ENCODE measurements at places on chromosomes 7 and 10.

- no peak for DNase-seq
Observed at GRCh38 chr7:123355576-123356190, 155.9 kb upstream of the SLC13A1 start.

DNA sequence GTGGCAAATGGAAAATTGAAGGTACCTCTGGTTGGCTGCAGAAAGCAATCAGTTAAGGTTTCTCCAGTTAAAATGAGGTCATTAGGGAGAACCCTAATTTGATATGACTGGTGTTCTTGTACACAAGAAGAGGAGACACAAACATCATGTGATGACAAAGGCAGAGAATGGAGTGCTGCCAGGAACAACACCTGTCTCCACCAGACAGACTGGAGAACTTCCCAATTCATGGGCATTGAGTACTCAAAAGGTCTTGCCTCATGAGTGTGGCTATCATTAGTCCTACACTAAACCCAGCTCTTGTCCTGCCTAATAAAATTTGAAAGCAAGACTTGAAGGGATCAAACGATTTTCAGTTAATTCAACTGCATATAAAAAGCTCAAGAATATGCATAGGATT is 152.6 kb downstream of the PTPN20 start:
- DNase-seq: no peak

- peak; percentile 38 for DNase-seq
Observed at GRCh38 chr10:117441812-117442443, 66.7 kb upstream of the PDZD8 start.

- no peak for DNase-seq
Observed at GRCh38 chr7:73908123-73908611, 47.2 kb downstream of the TMEM270 start.

GRCh38 chr7:69260023-69260422 is 338.3 kb upstream of the AUTS2 start:
- no peak for DNase-seq

DNA sequence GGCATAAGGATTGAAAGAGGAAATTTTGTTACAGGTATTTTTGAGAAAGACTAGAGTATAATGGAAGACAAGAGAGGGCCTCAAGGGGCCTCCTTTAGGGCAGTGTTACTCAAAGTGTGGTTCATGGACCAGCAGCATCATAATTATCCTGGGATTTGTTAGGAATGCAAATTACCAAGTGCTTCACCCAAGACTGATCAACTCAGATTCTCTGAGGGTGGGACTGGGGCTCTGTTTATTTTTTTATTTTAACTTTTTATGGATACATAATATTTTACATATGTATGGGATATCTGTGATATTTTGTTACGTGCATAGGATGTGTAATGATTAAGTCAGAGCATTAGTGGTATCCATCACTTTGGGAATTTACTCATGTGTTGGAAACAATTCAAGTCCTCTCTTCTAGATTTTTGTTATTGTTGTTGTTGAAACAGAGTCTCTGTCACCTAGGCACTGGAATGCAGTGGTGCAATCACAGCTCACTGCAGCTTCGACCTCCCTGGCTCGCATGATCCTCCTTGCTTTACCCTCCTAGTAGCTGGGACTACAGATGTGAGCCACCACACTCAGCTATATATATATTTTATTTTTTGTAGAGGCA is 2.2 kb upstream of the KCTD7 start:
- DNase-seq: no peak

- DNase-seq: peak; percentile 73
Observed at GRCh38 chr10:119421891-119422681, 120.4 kb downstream of the RGS10 start.

GRCh38 chr10:116848032-116848943 is 1.0 kb upstream of the ENO4 start:
- no peak for DNase-seq

DNA sequence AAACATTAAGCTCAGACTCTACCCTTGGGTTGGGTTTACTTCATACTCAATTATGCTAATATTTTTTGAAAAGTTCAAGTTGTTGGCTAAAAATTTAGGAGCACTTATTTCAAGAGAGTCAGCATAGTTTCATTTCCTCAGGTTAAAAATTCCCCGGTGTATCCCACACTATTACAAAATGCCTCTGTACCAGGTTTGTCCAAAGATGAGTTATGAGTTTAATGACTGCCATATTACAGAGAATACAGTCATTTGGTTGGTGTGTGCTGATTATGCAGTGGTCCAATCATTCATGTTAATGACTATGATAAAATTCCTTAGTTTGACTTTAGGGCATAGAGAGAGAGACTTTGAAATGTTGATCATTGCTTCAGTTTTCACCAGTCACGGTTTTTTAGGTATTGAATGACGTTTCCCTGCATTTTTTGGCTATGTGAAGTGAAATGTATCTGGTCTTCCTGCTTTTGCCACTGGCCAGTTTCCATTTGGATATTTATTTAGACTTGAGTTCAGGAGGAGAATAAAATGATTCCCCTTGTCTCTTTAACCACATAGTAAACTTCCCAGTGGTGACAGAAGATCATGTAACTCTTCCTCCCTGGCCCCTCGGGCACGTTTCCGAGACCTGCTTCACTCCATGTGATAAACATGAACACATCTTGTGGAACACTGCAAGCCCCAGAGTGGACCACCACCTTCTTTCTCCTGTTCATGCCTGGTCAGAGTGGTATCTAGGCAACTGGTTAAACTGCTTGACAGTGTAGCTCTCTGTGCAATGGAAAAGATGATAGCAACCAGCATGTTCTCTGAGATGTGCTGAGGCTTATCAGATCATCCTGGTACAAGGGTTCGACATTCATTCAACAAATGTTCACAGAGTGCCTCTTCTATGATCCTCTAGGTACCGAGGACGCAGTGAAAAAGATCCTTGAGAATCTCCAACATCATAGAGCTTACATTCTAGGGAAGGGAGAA is 153.6 kb downstream of the CACNB2 start:
- DNase-seq: no peak

DNA sequence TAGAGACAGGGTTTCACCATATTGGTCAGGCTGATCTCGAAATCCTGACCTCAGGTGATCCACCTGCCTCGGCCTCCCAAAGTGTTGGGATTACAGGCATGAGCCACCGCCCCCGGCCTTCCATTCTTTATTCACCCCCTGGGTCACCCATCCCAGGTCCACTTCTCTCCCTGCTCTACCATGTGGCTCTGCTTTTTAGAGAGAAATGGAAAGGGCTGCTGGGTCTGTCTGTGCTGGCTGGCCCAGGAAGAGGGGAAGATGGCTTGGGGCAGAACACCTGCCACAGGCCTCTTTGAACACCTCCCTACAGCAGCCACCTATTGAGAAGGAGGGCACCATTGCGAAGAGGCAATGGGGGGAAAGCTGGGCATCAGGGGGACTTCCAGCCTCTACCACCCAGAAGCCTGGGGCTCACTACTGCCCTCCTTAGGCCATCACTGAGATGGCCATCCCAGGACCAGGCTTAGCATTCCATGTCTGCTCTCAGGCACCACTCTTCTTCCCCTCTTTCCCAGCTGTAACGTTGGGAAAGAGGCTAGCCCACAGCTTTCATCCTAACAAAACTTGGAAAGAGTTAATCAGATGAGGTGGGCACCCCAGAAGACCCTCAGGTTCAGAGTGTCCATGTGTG is 256.3 kb downstream of the GRID1 start:
- no peak for DNase-seq

DNA sequence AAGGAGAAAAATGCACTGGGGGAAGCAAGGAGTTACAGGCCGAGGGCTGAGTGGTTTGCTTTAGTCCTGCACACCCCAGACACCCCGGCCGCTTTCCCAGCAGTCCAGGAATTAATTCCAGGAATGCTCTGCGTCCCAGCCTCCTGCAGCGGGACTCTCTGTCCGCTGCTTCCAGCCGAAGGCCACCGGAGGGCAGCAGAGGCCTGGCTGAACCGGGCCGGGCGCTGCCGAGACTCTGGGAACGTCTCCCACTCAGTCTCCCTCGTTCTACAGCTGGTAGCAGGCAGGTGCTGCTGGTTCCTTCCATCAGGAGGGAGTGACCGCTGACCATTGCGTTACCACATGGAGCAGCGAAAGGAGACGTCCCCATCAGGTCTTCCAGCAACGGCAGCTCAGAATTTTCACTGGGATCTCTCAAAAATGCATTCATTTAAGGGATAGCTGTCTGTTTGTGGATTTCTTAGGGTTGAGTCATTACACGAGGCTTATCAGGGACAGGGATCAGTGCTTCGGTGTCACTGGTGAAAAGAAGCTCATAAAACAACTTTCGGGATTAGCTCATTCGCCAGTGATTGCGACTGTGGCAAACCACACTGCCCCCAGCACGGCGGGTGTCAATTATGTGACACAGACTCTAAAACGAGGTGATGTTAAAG is 24.9 kb upstream of the PITRM1 start:
- DNase-seq: peak; percentile 90

- DNase-seq: no peak
Observed at GRCh38 chr10:112347709-112348671, 25.9 kb upstream of the ACSL5 start.

DNA sequence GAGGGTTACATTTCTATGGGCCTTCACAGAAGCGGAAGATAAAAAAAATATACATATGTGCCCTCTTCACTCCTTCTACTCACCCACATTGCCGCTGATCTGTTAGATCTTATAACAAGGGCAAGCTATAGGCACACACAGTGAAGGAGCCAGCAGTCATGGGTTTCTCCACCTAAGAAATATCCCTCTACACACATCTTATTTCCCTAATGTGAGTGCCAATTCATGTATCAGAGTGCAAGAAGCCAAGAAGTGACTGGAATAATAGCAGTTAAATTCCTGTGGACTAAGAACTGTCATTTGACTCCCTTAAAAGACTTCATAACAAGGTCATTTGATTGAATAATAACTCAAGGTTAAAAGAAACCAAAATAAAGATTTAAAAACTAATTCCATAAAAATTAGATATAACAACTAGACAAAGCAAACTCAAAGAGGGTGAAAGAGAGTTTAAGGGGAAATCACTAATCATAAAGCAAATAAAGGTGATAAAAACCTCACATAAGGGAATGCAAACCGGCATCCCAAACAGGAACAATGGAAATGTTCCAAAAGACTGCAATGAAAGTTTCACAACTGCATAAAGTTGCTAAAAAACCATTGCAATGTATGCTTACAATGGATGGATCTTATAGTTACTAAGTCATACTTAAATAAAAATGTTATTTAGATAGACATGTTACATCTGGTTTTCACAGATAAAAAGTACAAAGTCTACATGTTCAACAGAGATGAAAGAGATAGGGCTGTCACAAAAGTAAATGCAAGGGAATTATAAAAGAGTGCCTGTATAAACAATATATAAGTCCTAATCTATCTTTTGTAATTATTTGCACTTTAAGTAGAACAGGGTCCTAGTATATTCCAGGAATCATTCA is 42.8 kb downstream of the ARHGAP21 start:
- DNase-seq: no peak

- no peak for DNase-seq
Observed at GRCh38 chr7:134197345-134197744, 70.2 kb downstream of the LRGUK start.

- DNase-seq: no peak
Observed at GRCh38 chr7:155291045-155291530, 6.6 kb upstream of the INSIG1 start.

GRCh38 chr10:79937701-79938151 is 11.2 kb downstream of the SFTPD start:
- DNase-seq: peak; percentile 69

DNA sequence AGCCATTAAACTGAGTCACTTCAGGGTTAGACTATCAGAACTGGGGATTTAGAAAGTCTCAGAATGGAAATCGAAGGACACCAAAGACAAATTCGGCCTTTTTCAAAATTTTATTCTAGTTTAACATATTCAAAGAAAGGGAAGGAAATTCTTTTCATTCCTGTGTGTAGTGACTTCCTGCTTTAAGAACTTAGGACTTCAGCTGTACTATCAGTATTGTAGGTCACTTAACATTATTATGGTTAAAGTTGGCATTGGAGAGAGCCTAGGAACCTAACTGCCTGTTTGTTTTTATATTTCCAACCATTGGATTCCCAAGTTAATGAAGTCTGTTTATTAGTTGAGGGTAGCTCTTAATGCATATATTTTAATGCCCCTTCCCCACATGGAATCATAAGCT is 63.7 kb downstream of the PTEN start:
- no peak for DNase-seq

GRCh38 chr10:73083221-73083620 is 13.4 kb downstream of the P4HA1 start:
- no peak for DNase-seq

DNA sequence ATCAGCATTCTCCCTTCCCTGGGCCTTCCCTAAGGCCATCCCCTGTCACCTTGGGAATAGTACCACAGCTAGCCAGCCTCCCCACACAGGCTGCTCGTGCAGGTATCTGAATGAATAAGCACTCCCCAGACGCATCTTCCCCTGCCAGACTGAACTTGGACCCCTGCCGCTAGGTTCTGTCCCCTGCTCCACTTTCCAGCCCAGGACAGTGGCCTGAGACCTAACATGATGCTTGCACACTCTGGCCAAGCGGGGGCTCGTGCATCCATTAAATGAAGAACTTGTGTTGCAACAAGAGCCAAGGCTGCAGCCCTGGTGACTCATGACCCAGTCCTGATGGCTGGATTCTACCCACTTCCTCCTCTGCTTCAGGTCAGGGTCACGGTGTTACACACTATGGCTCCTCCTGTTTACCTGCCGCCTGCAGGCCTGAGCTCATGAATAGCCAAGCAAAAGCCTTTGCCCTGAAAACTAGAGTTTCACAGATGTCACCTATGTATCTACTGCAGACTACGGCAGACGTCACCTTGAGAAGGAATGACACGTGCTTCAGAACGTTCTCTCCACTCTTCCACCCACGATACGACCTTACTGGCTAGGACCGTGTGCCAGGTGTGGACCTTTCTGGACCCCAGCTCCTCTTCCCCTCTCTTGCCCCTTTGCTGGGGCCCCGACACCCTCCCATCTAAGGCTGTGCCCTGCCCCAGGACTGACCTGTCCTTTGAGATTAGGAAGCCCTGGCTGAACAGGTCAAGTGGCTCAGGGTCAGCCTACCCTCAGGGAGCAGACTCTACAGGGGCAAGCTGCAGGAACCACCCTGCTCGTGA is 6.5 kb downstream of the ASB13 start:
- DNase-seq: no peak

DNA sequence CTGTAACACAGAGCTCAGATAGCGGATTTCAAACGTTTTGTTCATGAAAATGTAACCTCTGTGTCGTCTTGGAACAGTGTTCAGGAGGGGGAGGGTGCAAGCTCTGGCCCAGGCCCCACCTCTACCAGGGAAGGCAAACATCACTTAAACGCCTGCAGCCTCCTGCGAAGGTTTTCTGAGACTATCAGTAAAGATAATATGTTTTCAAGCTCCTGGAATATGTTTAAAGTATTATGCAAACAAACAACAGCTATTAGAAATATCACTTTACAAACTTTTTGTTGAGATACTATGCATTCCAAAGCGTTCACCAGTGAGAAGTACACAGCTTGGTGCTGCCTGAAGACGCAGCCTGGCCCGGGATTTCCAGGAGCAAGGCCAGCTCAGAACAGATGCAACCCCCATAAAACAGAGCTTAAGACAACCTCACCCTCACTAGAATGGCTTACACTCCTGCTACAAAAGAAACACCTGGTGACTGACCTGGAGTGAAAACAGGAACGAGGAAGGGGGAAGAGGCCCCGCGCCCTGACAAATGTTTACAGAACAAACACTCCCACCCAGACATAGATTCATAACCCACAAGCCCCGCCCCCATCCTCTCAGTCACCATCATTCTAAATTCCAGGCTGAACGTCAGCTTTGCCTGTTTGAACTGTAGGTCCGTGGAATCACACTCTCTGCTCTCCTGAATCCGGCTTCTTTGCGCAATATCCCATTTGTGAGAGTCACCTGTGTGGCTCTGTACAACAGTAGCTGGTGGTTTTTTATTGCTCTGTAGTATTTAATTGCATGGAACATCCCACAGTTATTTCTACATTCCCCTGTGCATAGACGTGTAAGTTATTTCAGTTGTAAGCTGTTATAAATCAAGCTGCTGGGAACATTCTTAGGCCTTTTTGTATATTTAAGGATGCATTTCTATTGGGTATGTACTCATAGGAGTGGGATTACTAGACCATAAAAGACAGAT is 155.0 kb downstream of the PTPRN2 start:
- DNase-seq: no peak
